ENCODE measurements at places on chromosomes 13 and 19.

DNA sequence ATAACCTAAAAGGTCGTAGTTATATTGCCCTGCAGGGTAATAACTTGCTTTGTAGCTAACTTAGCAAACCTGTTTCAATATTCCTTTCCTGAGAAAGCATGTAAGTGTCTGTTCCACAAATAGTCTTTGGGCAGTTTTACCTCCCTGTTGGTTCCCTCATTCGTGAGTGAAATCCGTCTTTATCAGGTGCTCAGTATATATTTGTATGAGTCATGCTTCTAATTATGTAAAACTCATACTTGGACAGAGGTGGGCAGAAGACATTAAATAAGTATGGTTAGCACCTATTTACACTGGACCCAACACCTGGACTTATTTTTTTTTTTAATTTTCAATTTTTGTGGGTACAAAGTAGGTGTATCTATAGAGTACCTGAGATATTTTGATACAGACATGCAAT, 44.9 kb upstream of the MEDAG start:
- DNase-seq = no peak

DNA sequence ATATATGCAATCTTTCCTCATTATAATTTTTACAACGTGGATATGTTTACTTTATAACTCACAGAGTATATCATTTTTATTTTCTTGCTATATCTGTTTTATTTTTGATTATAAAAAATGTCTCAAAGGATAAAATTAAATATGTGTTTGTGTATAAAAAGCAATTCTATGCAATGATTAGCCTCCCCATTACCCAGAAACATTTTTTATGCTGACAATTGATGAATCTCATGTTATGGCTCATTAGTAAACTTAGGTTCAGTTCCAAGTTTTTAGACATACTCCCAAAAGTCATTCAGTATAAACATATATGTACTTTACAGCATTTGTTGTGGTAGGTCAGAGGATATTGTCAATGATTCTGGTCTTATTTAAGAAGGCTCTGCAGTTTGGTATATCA, 540.1 kb upstream of the SPRY2 start:
- DNase-seq = no peak

- DNase-seq = no peak
Observed at GRCh38 chr13:112127564-112128330, 60.8 kb downstream of the SOX1 start.

DNA sequence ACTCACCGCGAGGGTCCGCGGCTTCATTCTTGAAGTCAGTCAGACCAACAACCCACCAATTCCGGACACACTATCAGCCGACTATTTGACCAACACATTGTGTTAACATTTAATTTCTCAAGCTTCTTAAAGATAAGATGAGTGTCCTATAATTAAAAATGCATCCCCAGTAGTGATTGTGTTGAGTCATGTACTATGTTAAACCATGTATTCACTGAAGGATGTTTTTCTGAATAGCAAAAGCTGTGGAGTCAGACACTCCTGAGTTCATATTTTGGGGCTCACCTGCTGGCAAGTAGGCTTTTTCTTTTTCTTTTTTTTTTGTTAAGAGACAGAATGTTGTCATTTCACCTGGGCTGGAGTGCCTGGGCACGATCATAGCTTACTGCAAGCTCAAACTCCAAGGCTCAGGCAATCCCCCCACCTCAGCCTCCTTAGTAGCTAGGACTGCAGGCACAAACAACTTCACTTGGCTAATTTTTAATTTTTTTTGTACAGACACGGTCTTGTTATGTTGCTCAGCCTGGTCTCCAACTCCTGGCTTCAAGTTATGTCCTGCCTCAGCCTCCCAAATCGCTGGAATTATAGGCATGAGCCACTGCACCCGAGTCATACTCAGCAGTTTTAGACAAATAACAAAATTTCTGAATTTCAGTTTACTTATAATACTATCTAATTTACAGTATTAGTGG, 606.9 kb downstream of the PCDH9 start:
- DNase-seq = no peak

DNA sequence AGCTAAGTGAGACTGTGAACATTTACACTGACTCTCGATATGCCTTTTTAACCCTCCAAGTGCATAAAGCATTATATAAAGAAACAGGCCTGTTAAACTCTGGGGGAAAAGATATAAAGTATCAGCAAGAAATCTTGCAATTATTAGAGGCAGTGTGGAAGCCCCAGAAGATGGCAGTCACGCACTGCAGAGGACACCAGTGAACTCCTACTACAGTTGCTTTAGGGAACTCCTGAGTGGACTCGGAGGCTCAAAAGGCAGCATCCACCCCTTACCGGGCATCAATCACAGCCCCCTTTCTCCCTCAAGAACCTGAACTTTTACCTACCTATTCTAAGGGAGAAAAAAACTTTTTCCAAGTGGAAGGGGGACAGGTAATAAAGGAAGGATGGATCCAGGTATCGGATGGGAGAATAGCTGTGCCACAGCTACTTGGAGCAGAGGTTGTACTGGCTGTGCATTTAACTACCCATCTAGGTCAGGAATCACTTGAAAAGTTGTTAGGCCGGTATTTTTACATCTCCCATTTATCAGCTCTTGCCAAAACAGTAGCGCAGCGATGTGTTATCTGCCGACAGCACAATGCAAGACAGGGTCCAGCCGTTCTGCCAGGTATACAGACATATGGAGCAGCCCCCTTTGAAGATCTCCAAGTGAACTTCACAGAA, 80.1 kb downstream of the ZNF486 start:
- no peak for DNase-seq

DNA sequence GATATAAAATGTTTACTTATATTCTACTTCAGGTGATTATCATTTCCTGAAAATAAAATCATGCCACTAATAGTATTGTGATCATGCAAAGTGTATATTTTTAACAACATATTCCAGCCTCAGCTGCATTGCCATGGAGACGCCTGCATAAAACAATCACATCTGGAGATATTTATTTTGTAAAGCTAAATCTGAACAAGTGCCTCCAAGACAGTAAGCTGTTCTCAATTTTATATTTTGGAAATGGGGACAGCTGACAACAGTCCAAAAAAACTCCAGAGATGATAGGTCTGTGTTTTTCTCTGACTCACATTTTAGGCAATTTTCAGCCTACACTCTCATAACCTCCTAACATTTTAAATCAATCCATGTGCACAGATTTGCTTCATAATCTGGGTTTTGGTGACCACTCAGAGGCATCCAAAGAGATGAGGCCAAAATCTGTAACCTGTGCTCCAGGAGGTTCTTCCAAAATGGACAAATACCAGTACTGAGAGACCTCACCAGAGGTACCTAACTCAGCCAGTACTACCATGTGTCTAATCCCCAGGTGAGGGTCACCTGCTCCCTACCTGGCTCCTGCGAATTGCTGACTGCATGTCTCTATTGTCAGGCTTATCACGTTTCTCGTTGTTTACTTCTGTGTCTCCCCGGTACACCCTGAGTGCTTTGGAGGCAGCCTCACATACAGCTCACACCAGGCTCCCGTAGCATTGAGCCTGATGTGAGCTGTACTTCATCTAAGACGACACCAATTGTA, 62.7 kb downstream of the COL4A1 start:
- DNase-seq = no peak

- DNase-seq = no peak
Observed at GRCh38 chr19:48986211-48986610, 6.9 kb downstream of the GYS1 start.

DNA sequence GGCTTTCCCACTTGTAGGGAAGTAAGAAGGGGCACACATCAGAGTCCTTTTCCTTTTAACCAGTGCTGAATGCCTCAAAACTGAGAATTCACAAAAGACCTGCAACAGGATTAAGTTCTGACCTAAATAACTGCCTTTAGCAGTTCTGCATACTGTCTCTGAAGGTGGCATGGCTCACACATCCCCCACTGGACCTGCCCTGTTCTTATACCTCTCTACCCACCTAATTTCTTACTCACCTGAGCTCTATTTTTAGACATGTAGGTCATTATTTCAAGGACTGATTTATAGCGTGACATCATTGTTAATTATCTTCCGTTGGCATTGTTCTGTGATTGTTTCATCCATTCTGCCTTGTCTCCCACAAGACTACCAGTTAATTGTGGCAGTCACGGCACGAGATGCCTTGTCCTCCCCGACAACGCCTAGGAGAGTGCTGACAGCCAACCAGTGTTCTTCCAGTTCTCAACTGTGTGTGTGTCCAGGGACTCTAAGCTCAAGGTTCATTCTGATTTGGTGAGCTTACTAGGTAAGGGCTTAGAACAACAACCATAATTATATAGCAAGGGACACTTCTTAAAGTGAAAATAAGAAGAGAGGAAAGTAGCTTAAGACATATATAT, 27.1 kb upstream of the UBL3 start:
- DNase-seq = no peak

DNA sequence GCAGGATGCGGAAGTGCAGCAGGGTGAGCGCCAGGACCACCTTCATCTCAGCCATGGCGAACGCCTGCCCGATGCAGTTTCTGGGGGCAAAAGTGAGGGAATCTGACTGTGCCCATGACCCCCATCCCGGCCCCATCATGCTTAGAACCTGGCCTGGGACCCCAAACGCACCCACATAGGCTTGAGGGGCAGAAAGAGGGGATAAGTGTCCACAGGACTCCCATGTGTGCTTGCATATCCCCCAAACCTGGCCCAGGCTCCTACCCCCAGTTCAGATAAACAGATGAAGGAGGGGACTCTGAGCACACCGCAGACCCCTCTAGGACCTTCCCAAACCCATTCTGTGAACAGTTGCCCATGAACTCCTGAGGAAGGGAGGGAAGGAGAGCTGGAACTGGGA, 16.0 kb upstream of the CYP4F2 start:
- DNase-seq = no peak
